ENCODE measurements at places on chromosomes 6 and 20.

DNA sequence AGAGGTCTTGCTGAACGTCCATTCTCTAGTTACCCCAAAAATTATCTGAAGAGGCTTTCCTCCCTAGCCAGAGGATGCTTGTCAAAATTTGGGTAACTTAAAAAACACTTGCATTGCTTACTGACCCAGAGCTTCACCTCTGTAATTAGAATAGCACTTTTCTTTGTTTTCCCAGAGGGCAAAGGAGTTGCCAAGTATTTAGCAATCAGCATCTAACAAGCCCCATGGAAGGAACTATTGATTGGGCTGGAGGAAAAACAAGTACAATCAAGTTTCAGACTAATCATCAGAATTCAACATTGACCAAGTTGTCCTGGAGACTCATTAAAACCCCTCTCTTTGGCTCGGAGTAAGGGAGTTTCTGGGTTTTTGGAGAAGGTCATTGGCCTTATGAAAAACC, 226.4 kb downstream of the TBC1D7 start:
- no peak for DNase-seq

DNA sequence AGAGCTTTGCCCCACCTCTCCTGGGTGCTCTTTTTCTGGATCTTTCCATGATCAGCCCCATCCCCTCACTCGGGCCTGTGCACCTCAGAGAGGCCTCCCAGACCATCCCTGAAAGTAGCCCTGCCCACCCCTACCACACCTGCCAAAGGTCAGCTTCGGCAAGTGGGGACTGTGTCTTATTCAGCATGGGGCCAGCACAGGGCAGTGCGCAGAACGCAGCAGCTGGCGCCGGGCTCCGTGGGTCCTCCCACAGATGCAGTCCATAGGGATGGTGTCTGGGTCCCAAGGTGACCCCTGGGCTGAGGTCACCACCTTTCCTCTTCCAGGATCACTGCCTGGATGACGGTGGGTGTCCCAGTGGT, 79.4 kb downstream of the CEBPB start:
- no peak for DNase-seq

GRCh38 chr6:25002326-25003091, 66.7 kb upstream of the RIPOR2 start:
- no peak for DNase-seq

DNA sequence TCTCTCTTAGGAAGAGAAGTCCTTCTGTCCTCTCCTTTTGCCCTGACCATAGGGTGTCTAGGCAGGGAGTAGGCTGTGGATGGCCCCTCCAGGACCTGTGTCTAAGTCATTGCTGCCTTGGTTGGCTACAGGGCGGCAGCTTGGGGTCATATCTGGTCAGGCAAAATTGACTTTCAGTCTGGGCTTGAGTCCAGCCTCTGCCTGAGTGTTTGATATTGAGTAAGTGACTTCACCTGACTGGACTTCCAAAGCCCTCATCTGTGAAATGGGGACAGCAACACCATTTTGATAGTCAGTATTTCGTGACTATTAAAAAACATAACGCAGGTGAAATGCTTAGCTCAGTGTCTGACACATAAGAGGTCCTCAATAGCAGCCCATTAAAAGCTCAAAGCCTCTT, 4.6 kb downstream of the TGM3 start:
- DNase-seq: no peak

GRCh38 chr6:23533311-23533710, 592.7 kb upstream of the NRSN1 start:
- DNase-seq: no peak

GRCh38 chr6:47138046-47138445, 95.9 kb upstream of the ADGRF1 start:
- DNase-seq: no peak

Measured in NCI-H1417 treated with DMSO at 0.1 percent for 48 hours (cell line).